Hair follicle dermal papilla cell (primary cell): ENCODE measurements at places on chromosomes 16 and 17. TPM values are rescaled to one million over a fixed set of nuclear protein-coding genes. Genes with fewer than 3 reads are reported as not detected.

The ABCA10 gene
- total RNA-seq: 5.0 and 8.4 TPM in 2 replicates

The FAM117A gene
- 2.9 and 3.4 TPM in 2 replicates for total RNA-seq

The CLEC18B gene
- 0.16 TPM in 1 of 2 replicates, not detected in the other for total RNA-seq

The CALB2 gene
- 0.24 and 0.32 TPM in 2 replicates for total RNA-seq

The ZBTB4 gene
- 54.8 TPM in 2 replicates for total RNA-seq

The CRISPLD2 gene
- 160 and 200 TPM in 2 replicates for total RNA-seq

The SMCR8 gene
- 24.8 and 28.1 TPM in 2 replicates for total RNA-seq

The SLX1B gene
- 6.5 and 15.3 TPM in 2 replicates for total RNA-seq
